ENCODE measurements at places on chromosomes 3 and 15.
A peak's percentile ranks its signal among the peaks of the same experiment; 100 is the strongest.

DNA sequence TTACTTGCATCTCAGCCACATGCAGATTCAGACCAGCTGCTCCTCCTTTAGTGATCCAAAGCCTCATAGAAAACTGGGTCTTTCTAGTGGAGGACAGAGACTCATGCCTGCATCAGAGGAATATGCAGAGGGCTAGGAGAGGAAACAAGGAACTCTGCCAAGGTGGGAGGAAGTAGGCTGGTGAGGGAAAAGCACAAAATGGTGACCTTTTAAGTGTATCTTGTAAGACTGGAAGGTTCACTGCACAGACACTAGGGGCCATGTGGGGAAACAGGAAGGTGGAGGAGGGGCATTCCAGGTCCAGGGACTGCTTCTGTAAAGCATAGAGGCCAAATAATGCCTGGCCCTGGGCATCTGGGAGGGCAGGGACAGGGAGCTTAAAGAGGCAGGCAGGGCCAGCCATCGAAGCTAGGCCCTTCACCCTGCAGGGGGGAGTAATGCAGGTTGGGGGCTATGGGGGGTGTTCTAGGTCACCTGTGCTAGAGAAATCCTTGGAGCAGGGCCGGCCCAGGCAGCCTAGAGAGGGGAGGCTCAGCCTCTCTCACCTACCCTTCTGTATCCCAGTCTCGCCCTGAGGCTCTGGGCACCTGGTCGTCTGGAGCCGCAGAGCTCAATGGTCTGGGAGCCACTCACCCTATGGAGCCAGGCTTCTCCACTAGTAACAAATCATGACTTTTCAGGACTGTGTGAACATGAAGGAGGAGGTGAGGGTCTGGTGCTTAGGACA is 117.7 kb downstream of the DNAJB8 start:
- peak; percentile 16 for DNase-seq

- DNase-seq, result no peak
Observed at GRCh38 chr15:69480932-69481331, 28.3 kb downstream of the RPLP1 start.

DNA sequence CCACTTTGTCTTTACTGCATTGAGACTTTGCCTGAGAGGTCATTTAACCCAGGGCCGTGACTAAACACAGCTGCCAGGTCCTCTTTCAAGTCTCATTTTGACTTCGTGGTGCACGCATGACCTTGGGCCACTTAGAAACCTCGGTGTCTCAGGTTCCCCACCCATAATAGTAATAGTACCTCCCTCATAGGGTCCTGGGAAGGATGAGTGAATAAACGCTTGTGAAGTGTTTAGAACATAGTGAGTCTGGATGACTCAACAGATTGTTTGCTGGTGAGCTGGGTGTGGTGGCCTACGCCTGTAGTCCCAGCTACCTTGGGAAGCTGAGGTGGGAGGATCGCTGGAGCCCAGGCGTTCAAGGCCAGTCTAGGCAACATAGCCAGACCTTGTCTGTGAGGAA is 56.3 kb downstream of the BDH1 start:
- peak; percentile 66 for DNase-seq

DNA sequence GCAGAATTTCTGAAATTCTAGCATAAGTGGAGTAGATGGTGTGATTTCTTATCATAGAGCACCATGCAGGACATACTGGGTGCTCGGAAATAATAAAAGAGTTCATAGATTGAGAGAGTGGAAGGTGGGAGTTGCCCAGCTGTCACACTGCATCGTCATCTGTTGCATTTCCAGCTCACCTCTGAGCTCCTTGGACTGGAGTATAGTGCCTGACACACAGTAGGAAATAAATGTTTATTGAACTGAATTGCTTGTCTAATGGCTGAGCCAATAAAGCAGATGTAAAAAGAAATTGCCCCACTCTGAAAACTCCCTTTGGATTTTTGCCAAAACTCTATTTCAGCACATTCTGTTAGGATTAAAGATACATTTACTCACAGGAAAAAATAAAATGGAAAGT is 108.9 kb upstream of the UBE2E1 start:
- no peak for DNase-seq

- DNase-seq, result no peak
Observed at GRCh38 chr3:143972155-143972504, 507 bp downstream of the DIPK2A start.

DNA sequence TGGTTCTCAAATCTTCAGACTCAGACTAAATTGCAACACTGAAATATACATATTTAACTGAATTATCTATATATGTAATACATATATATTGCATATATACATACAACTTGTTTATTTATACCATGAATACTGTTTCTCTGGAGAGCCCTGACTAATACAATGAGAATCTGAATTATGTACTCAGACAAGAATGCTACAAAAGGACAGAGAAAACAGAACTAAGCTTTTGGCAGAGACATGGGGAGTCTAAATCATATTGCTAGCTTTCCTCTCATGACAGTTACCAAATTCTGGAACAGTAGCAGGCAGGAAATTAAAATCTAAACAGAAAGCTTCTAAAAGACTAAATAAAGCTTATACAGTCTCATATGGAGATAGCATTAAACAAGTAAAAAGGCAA is 142.4 kb upstream of the KCNMB2 start:
- DNase-seq, result peak; percentile 94

DNA sequence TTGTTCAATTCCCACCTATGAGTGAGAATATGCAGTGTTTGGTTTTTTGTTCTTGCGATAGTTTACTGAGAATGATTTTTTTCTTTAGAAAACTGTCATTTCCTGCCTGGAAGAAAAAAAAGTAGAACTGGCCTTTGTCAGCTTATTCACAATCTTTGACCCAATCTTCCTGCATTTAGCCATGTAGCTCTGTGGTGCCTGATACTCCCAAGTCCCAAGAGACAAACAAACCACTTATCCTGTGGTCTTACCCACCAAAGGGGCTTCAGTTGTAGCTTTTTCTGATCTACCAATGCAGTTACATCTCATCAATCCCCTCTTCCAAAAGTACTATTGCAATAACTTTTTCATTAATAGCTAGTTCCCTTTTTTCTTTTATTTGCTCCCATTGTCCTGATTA is 444.6 kb downstream of the GRM7 start:
- no peak for DNase-seq

- peak; percentile 45 for DNase-seq
Observed at GRCh38 chr15:92821491-92822116, 78.5 kb upstream of the CHD2 start.

All from fibroblast of skin of right biceps (primary cell).